Stimulated activated CD4-positive, alpha-beta T cell treated with anti-CD3 and anti-CD28 coated beads, Interleukin-1b, Interleukin-23, amount 100 ng/mL, for 48 hours (primary cell): ENCODE measurements at places on chromosomes 16 and 17.

DNA sequence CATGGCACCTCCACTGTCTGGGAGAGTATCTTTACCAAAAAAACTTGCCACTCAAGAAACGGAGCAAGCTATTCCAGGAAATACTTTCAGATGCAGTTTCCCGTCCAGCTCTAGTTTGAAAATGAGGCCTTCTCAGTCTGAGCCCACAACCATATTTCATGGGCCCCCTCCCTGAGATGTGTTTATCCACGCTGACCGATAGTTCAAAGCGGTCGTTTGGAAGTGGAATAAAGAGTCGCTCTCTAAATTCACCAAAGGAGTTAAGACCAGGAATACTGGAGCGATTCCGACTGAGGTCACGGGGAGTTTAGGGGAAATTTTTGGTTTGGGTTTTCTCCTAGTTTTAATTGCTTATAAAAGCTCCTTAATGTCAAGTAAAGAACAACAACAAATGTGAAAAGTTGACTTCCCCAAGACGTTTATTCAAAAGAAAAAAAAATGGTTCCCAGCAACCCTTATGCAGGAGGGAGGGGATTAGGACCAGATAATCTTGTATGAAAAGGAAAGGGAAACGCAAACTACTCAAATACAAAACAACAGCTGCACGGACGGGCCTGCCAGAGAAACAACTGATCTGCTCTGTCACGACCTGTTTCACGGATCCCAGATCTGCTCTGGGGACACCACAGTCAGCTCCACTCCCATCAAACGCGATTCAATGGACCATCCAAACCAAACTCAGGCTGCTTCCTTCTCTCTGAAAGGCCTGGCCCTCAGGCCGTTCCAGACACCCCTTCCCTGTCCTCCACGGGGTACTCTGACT, 77.1 kb downstream of the MRM3 start:
- no peak for DNase-seq

DNA sequence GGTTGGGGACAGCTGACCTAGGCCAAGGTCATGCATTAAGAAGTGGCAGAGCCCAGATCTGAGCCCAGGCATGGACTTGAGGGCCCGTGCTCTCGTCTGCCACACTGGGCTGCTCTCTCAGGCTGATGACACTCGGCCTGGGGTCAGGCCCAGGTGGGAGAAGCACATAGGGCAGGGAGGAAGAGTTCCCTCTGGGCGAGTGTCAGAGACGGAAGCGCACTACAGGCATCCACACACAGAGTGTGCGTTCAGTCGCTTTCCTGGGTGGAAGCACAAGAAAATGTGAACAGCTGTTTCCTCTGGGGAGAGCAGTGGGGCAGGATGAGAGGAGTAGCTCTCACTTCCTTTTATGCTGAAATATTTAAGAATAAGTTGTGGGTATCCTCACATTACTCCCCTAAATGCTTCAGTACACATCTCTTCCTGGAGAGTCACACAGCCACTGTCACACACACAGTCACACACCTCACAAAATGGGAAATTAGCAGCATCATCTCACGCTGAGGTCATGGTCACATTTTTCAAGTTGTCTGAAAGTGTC, 59.7 kb downstream of the B9D1 start:
- DNase-seq: no peak

- DNase-seq: no peak
These were observed 32.4 kb upstream of the POLR3E start for GRCh38 chr16:22264786-22265185.

GRCh38 chr16:87499189-87499486, 6.3 kb upstream of the ZCCHC14 start:
- DNase-seq: no peak

DNA sequence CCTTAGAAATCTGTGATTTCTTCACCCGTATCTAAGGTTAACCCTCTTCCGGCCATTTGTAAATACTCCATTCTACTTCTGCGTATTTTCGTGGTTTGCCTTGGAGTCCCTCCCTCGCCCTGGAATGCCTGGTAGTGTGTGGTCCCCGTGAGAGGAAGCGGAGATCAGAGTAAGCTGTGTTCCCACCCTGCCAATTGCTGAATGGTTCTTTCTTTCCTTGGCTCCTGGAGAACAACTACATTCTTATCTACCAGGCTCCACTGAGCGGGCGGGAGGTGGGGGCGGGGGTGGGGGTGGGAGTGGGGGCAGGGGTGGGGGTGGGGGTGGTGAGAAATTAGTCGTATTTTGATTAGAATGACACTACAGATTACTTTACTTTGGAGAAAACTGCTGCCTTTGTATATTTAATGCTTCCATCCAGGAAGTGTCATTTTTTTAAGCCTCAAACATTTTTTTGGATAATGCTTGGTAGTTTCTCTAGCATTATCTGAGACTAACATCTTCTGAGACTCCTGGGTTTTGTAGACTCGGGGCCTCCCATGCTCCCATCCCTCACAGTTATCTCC, 20.9 kb upstream of the FASN start:
- no peak for DNase-seq

DNA sequence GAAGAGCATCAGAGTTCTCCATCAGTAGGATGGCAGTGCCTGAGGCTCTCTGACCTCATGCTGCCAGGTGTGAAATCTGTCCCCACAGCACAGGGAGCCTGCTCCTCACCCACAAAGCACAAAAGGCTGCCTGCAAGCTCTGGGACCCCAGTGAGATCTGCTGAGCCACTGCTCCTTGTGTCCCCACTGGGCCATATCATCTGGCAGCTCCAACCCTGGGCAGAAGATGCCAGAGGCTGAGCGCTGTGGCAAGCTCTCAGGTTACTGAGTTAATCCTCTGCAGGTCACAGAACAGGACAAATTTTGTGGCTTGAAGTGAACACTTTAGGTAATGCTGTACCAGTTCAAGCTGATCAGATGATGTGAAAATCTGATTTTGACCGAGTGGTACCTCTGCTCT, 26.7 kb upstream of the ERN1 start:
- no peak for DNase-seq

DNA sequence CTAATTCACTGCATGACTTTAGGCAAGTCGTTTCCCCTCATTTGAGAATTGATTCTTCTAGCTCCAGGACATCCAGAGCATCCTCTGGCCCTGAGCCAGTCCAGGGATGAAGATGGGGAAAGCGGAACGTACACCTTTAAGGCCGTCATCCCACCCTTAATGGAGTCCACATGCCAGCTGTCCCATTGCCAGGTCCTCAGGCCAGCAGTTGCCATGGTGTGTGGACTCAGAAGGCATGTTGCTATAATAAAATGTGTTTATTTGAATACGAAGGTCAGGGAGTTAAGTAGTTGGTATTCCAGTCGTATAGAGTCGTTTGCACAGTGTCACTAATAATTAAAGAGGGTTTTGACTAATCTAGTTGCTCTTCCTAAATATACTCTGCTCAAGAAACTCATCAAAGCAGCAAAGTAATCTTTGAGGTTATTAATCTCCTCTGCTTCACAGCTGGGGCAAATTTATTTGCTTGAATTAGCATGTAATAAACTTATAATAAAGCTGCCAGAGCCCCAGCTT, 30.4 kb downstream of the CCDC182 start:
- no peak for DNase-seq

DNA sequence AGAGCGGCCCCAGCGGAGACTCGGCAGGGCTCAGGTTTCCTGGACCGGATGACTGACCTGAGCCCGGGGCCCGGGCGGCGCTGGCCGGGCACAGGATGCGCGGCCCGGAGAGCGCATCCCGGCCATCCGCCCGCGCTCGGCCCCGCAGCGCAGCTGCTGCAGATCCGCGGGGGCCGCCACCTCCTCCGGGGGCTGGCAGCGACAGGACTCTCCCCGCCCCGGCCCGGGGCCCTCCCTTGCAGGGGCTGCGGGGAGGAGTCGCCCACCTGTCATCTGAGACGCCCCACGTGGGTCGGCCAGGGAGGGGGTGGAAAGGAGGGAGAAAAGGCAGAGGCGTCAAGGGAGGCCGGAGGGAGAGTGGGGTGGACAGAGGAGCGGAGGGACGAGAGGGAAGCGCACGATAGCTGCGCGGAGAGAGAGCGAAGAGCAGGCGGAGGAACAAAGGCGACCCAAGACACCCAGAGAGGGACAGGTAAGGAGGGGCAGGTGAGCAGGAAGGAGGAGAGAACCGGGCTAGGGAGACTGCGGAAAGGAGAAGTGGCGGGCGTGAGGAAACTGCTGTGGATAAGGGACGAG, 471 bp upstream of the PRKAR1A start:
- peak; percentile 62 for DNase-seq

- DNase-seq: no peak
These were observed at the start of gene RPH3AL for GRCh38 chr17:352421-353212. Gene RPH3AL (minus strand): TSS chr17:352807. CDS start chr17:327543, 25,264 bp downstream.

- no peak for DNase-seq
These were observed 4.5 kb downstream of the MIF4GD start for GRCh38 chr17:75266316-75267152.

GRCh38 chr16:782258-782657, 5.9 kb downstream of the RPUSD1 start:
- DNase-seq: no peak

DNA sequence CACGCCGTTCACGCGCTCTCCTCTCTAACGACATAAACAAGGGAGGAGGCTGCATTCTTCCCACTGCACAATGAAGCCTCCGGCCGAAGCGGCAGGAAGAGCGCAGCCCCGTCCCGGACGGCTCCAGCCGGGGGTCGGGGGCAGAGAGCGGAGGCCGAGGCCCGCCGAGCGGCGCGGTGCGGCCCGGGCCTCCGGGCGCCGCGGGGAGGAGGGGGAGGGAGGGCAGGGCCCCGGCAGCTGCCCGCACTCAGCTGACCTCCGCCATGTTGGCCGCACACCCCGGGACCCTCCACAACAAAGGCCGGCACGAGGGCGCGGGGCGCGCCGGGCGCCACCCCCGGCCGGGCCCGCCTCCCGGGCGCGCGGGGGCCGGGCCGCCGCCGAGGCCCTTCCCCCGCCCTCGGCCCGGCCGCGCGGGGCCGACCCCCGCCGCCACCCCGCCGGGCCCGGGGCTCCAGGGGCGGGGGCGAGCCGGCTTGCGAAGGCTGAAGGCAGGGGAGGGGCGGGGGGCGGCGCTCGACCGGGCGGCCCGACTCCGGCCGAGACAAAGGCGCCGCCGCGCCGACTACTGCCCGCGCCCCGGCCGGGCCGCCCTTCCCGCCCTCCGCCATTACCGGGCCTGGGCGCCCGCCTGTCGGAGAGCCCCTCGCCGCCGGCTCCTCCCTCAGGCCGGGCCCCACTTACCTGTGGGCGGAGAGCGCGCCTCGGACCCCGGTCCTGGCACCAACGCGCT, 527 bp downstream of the SIAH1 start:
- no peak for DNase-seq

DNA sequence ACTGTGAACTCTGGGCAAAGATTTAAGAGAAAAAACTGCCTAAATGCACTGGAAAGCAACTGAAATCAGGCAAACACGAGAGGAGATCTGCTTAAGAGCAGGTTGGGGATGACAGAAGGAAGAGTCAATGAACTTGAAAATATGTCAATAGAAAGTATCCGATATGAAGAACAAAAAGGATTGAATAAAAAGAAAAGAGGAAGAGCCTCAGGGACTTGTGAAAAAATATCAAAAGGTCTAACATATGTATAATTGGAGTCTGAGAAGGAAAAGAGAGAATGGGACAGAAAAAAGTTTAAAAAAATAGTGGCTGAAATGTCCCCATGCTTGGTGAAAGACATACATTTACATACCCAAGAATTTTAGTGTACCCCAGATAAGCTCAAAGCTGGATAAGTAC, 195.5 kb downstream of the COPRS start:
- DNase-seq: no peak

GRCh38 chr17:20040216-20040615, 31.1 kb downstream of the SPECC1 start:
- no peak for DNase-seq

- no peak for DNase-seq
These were observed 69.9 kb downstream of the TBC1D16 start for GRCh38 chr17:79965806-79966205.

DNA sequence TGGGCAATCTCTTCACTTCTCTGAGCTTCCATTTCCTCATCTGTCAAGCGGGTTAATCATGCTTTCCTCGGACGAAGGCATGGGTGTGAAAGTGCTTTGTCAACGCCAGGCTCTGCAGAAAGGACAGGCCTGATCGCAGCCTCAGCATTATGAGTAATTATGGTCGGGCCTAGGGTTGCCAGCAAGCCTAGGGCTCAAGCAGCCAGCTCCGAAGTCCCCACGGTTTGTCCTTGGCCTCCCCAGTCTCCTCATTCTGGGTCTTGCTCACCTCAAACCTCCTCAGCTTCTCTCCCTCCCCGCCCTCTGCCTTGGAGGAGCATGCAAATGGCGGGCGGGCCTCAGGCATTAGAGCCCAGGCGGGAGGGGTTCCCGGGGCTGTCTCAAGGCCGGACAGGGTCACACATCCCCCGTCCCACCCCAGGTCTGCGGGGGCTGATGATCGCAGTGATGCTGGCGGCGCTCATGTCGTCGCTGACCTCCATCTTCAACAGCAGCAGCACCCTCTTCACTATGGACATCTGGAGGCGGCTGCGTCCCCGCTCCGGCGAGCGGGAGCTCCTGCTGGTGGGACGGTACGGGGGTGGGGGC, 10.2 kb upstream of the FAM83G start:
- DNase-seq: no peak
